ENCODE measurements at places on chromosomes 1 and 21.

DNA sequence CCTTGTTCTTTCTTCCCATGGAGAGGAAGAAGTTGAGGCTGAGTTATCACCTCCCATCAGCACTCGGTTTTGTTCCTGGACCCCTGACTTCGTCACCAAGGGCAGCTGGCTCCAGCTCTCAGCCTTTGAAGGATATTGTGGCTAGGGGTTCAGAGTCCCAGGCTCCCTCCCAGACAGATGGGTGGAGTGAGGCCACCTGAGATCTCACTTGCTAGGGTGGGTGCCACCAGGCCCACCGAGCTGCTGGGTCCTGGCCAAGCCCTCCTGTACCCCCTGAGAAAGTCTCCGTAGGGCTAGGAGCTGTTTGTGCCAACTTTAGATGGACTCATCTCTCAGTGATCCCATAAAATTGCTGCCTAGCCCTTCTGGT lies 6.9 kb downstream of the MX2 start:
- DNase-seq: no peak

DNA sequence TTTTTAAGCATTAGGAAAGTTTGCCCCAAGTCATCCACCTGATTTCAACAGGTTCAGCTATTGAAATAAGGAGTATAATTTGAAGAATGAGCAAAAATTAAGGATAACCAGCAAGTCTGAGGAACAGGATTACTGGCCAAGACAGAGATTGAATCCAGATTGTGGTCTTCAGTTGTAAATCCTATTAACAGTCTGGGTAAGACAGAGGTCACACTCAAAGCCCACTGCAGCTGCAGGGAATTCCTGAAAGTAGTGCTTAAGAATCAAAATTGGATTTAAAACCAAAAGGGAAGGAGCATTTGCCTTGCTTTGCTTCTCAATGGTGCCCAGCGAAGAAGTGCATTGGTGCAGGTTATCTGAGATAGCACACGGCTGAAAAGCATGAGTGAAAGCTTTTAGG lies 6.4 kb upstream of the LORICRIN start:
- no peak for DNase-seq

- DNase-seq: no peak
Observed at GRCh38 chr1:202643397-202644218, 66.6 kb downstream of the SYT2 start.

GRCh38 chr1:118021668-118022067 lies 92.1 kb downstream of the WDR3 start:
- DNase-seq: no peak

- DNase-seq: no peak
Observed at GRCh38 chr1:109894823-109895719, 15.6 kb upstream of the CSF1 start.

DNA sequence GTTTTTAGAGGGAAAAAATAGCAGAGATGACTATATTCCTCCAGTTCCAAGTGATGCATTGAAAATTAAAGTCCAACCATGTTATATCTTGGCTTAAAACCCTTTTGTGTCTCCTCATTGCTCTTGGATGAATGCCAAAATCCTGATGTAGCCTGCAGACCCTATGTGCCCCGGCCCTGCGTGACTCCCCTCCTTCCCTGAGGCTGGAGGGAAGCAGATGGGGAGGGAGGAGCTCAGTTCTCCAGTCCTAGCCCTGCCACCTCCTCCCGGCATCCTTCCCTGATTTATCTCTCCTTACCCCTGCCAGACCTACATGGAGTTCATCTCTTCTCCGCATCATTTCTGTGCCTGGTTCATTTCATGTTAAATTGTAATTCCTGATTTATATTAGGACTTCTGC lies 397.4 kb downstream of the PTPRU start:
- peak; percentile 99 for DNase-seq

DNA sequence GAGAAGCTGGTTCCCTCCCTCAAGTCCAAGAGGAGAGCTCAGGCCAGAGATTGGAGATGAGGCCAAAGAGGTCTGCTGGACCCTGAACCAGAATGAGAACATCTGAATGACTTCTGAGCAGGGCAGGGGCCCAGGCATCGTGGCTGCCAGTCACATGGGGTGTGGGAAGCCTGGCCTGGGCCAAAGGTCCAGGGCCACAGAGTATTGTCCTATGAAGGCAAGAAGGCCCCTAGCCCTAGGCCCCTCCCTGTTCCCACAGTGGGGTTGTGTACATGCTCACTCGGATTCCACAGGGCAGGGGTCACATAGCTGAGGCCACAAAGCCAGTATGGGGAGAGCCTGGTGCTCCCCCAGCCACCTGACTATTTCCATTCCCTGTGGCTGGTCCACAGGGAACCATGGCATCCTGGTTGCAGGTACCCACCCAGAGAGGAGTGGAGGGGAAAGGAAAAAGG lies 18.5 kb upstream of the SLC1A7 start:
- DNase-seq: no peak

GRCh38 chr1:184052194-184052559 lies 647 bp downstream of the TSEN15 start:
- peak; percentile 36 for DNase-seq

DNA sequence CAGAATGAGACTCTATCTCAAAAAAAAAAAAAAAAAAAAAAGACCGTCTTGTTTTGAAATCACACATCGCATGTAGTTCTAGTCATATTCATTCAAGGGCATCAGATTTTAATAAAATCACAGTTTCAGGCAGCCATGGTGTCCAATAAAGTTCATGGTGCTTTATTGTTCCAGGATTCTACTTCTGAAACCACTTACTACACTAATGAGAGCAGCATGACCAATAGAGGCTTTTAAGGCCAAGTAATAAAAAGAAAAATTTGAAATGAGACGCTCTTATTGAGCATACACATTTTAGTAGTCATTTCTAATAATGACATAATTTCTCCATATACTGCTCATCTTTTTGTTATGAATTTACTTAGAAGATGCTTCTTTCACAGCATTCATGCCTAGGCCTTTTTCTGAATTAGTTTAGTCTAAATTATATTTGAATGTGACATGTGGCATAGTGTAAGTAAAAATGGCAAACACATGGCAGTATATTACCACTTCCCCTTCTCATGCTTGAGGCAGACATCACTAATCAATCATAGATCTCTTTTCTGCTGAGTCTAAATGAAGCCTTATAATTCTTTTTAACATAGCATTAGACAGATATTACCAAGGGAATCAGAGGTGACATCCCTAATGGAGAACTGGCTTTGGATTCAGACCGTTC lies 18.5 kb downstream of the NTMT2 start:
- no peak for DNase-seq

GRCh38 chr1:82598337-82598736 lies 797.6 kb downstream of the ADGRL2 start:
- no peak for DNase-seq

GRCh38 chr1:170617591-170618330 lies 46.2 kb upstream of the PRRX1 start:
- DNase-seq: no peak

- peak; percentile 55 for DNase-seq
Observed at GRCh38 chr1:214445831-214446614, 105.4 kb downstream of the PTPN14 start.

DNA sequence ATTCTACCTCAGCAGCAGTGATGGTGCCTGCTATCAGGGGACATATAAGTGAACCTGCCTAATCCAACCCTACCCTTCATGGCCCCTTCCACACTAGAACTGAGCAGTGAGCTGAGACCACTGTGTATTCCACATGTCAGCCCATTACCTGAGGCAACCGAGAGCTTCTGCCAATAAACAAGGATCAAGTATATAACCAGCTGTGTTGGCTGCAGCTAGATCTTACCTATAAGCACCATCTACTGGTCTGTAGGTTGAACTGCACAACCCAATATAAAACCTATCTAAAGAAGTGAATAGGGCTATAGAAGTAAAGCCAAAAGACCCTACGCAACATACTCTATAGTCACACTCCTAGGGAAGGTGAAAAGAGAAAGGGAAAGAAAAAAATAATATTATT lies 376.9 kb downstream of the HHIPL2 start:
- peak; percentile 68 for DNase-seq

GRCh38 chr1:7953850-7954609 lies 7.5 kb upstream of the PARK7 start:
- DNase-seq: peak; percentile 57

DNA sequence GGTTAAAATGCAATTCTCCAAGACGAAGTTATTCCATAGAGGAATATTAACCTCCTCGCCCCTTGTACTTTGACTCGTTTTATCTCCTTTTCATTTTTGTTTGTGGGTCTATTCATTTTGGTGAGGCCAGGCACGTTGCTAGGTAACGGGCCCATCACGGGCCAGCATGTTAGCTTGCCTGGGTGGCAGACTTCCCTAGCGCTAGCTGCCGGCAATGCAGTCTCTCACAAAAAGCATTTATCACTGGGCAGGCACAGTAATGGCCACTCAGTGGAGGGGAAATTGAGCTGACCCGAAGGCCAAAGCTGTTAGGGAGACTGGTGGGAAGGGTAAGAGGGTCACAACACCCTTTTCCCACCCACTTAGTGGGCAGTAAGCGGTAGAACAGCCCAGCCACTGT lies 234.4 kb upstream of the FOXD3 start:
- DNase-seq: no peak

- DNase-seq: peak; percentile 100
Observed at GRCh38 chr1:156054500-156055280, at the start of gene LAMTOR2. TSS of gene LAMTOR2 (plus strand) at chr1:156054782. CDS start at chr1:156054890, 108 bp downstream.

GRCh38 chr1:5811419-5811818 lies 180.8 kb downstream of the NPHP4 start:
- DNase-seq: no peak

GRCh38 chr1:50109647-50110075 lies 941 bp downstream of the ELAVL4 start:
- DNase-seq: peak; percentile 83

DNA sequence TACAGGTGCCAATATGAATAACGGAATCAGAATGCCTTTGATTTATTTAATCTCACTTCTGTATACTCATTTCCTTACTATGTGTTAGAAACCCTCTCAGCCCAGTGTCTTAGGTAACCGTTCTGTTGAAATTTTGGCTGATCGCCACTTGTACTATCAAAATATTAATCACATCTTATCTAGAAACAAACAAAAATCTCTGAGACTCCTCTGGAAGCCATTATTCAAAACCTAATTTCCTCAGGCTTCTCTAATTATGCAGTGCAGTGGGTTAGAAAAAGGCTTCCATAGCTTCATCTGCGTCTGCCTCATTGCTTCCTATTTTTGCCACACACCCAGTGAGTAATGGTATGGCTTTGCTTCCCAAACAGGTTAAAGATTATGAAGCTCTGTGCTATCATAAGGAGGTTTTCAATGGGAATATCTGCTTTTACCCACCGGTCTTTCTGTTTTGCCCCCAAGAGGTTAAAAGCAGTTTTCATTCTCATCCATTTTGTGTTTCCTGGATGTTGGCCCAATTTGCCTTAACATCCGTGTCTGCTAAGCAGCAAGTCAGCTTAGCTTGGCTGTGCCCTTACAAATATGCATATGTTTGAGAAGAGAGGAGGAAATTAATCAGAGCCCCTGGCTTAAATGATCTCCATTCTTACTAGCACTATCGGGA lies 129.6 kb downstream of the RYR2 start:
- peak; percentile 72 for DNase-seq

DNA sequence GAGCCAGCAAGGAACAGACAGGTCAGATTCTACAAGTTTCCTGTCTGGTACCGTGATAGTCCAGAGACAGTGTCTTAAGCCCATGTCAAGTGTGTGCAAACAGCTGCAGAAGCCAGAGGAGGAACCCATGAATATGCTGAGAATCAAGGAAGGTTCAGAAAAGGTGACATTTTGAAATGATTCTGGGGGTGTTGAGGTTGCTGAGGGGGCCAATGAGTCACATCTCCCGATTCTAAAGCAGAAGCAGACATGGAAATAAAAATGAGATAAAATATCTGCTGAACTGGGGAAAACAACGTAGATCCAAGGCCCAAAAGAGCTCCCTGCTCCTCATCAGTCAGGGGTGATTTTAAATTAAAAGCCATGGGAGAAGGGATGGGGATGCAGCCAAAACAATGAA lies 15.8 kb upstream of the SYT6 start:
- no peak for DNase-seq

DNA sequence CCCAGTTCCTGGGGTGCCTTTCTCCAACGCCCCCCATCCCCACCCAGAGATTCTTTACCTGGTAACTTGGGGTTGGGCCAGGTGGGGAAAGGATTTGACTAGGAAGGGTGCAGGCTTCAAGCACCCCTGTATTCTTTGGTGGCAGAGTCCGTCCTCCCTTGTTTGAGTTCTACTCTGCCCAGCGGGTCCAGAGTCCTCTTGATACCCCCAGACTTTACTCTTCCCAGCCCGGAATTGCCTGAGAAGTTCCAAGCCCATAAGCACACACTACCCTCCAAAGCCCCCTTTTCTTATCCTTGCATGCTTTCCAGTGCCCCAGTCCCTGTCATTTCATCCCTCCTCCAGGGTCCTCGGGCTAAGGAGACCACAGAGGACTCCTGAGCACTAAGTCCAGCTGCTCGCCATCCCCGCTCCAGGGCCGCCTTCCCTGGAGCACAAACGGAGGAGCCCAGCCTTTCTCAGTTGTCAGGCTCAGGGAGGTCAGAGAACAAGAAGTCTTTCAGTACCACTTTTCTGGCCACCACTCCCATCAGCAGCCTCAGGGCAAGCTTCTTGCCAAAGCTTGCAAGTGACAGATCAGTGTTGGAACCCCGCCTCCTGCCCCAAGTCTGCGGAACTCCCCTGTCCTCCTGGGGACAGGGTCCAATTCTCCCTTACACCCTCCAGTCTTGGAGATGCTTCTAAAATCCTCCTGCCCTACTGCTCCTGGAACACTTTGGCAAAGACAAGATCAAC lies 12.2 kb downstream of the SLC45A3 start:
- DNase-seq: no peak

GRCh38 chr1:94672001-94672400 lies 130.4 kb upstream of the F3 start:
- no peak for DNase-seq

GRCh38 chr1:72227667-72228066 lies 54.7 kb downstream of the NEGR1 start:
- DNase-seq: no peak

GRCh38 chr1:221025956-221026355 lies 146.7 kb downstream of the HLX start:
- peak; percentile 23 for DNase-seq

DNA sequence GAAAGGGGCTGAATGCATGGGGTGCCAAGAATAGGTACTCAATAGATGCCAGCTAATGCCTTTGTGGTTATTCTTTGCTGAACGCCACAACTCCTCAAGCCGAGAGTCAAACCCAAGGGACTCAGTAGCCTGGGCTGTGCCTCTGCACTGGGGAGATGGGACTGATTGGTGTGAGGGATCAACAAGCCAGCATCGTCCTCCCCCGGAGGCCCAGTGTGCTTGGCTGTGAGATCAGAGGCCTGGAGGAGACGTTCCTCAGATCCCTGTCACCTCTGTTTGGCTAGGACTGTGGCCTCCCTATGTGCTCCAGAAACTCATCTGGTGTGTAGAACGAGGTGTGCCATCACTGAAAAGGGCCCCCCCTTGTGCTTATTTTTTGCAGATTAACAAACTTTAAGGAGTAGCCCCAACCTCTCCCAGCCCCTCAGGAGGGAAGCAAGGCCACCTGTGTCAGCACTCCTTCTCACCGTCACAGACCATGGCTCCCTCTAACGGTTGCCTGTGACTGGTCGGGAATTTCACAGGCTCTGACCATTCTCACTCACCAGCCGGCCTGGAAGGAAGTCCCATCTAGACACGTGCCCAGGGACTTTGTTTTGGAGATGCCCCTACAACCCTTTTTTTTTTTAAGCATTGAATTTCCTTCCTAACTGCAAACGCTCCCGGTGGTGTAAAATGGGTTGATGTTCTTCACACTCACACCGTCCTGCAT lies 194.0 kb upstream of the VAMP3 start:
- DNase-seq: no peak

GRCh38 chr1:40897513-40897912 lies 35.4 kb upstream of the CITED4 start:
- DNase-seq: no peak

GRCh38 chr1:20962576-20963258 lies 175.6 kb upstream of the HP1BP3 start:
- no peak for DNase-seq

Measured in NCI-H1694 treated with DMSO at 0.1 percent for 48 hours (cell line).